Left colon (tissue), 2 donors: ENCODE measurements at places on chromosomes 12 and 14.

DNA sequence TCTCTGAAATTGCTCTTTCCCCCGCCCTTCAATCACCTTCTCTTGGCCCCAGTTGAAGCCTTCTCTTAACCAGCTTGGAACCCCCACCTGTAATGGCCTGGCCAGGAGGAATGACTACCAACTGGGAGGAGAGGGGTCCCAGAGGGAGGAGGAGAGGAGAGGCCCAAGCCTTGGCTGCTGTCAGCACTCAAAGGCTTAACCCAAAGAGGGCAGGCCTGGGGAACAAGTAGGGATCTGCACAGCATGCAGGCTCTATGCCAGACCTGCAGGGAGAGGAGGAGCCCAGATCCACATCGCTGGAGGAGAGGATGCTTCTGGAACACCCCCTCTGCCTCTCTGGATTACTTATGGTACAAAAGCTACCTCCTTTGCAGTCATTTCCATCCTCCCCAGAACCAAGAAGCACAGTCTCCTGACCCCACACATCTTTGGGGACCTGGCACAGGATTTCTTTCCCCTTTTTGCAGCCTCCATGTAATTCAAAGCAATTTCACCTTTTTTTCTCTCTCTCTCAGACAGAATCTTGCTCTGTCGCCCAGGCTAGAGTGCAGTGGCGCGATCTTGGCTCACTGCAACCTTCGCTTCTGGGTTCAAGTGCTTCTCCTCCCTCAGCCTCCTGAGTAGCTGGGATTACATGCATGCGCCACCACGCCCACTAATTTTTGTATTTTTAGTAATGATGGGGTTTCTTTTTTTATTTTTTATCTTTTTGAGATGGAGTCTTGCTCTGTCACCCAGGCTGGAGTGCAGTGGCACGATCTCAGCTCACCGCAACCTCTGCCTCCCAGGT is 6.2 kb downstream of the RARG start:
- DNase-seq = no peak

- no peak for DNase-seq
Measured at GRCh38 chr12:120328228-120328627, 649 bp upstream of the PLA2G1B start.

DNA sequence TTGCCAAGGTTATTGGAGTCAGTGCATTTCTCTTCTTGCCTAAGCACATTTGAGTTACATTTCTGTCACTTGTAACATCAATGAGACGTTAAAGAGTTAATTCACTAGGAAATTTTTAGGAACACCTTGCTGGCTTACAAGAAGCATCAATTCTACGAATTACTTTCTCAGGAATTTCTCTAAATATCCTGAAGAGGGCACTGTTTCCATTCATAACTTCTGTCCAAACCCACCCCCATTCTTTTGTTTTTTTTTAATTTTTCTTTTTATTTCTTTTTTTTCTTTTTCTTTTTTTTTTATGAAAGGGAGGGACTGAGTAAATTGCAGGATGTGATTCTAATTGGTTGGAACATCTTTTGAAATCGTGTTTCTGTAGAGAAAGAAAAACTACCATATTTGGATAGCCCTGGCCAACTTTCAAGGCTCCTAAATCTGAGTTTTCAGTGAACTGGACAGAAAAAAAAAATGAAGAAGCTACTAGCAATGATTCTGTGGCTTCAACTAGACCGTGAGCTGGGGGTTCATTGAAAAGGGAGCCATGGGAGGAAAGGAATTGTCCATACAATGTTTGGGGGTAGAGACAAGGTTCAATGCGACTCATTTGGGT is 285.3 kb downstream of the DAD1 start:
- DNase-seq = no peak

- DNase-seq = no peak
Measured at GRCh38 chr12:188910-189621, 24.9 kb downstream of the SLC6A12 start.

DNA sequence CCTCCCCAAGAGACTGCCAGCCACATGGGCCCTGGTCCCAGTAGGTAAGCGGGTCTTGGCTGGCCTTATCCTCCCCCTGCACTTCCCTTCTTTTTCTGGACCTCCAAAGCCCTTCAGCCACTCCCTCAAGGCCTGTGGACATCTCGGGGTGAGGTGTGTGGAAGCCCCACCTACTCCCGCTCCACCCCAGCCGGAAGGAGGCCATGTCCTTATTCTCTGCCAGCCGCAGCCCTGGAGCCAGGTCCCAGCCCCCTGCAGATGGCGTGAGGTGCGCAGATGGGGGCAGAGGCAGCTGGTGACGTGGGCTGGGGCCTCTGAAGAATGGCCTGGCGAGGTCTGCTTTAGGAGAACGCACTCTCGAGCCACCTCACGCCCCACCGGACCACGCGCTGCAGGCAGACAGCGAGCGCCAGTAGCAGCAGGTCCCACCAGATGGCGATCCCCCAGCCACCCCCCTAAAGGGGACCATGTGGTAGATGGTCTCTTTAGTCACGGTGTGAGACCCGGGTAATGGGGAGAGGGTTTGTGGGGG is 167.1 kb downstream of the TSPAN9 start:
- DNase-seq = no peak

DNA sequence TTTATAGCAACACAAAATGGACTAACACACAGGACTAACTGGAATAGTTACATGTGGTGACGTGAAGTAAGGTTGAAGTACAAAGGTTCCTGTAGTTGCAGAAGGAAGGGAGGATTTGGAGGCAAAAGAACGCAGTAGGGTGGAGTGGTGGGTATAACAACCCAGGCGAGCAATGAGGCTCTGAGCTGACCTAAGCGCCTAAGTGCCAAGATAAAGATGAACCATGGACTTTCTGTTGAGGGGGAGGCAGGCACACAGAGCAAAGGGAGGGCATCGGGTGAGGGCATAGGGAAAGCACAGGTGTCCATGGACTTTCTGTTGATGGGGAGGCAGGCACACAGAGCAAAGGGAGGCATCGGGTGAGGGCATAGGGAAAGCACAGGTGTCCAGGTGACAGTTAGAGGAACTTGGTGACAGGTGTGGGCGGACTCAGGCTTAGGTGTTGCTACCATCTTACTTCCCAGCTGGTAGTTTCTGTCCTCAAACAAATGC is 15.2 kb downstream of the SCNN1A start:
- peak; percentile 83 for DNase-seq

GRCh38 chr12:9079082-9079481 is 36.6 kb downstream of the A2M start:
- DNase-seq = no peak

DNA sequence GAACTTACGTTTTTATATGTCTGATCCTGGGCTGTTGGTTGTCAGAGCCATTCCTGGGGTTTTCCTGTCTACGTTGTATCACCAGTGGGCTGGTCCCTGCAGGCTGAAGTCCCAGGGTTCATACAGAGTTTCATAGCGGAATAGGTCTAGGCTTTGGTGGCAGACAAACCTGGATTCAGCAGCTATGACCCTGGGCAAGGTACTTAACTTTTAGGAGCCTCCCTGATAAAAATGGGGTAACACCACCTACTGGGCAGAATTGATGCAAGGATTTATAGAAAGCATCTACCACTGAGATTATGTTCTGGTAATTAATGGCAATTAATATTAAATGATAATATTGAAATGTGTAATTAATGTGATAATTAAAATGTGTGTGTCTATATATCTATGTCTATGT is 141.2 kb downstream of the SYNE2 start:
- no peak for DNase-seq

DNA sequence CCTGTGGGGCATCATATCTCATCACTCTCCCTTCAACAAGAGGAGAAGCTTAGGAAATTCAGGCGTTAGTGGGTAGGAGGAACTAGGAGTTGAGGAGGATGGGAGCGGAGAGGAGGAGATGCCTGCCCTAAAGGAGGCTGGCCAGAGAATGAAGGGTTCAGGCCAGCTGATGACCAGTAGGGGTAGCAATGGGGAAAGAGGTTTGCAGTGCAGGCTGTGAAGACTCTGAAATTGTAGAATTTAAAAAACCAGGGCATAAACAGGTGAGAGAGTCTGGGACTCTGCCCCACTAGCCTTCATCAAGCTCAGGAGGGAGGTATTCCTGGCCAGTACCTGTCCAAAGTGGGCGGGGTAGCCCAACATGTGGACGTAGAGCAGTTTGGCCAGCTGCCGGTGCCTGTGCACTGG is 809 bp downstream of the AP1G2 start:
- no peak for DNase-seq

- DNase-seq = no peak
Measured at GRCh38 chr14:44700694-44701093, 193.6 kb upstream of the FSCB start.

- peak; percentile 85 for DNase-seq
Measured at GRCh38 chr14:95490727-95491451, 25.6 kb downstream of the SYNE3 start.

DNA sequence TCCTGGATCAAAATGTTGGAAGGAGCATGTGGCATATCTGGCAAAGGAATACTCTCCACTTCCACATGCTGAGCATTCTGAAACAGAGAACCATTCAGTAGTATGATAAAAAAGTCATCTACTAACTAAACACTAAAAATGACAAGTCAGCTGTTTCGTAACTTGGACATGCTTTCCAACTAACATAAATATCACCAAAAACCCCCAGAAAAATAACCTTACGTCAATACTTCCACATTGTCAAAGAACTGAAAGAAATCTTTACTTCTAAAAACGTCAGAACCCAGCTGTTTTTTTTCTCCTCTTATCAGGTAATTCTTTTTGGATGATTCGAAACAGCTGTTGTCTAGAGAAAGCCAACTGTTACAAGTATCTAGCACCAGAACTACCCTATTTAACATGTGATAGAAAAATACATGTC is 8.2 kb downstream of the WBP11 start:
- DNase-seq = no peak

- no peak for DNase-seq
Measured at GRCh38 chr14:99667821-99668220, 16.3 kb upstream of the CYP46A1 start.

GRCh38 chr12:49901026-49901425 is 2.7 kb downstream of the FAIM2 start:
- no peak for DNase-seq

DNA sequence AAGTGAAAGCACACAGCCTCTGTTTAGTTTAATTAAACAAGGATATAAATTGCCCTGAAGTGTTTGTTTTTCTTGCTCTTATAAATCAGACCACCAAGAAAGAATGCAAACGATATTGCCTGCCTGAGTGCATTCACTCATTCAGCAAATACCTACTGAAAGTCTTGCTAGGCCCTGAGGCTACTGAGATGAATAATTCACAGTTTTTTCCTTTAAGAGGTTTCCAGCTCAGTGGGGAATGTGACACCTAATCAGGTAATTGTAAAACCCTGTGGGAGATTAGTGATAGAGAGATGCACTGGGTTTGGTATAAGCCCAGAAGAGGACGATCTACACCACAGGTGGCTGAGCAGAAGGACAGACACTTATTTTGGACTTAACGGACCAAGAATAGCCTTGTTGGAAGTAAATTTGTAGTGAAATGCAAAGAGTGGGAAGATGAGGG is 151.4 kb downstream of the SLC35F4 start:
- DNase-seq = no peak

DNA sequence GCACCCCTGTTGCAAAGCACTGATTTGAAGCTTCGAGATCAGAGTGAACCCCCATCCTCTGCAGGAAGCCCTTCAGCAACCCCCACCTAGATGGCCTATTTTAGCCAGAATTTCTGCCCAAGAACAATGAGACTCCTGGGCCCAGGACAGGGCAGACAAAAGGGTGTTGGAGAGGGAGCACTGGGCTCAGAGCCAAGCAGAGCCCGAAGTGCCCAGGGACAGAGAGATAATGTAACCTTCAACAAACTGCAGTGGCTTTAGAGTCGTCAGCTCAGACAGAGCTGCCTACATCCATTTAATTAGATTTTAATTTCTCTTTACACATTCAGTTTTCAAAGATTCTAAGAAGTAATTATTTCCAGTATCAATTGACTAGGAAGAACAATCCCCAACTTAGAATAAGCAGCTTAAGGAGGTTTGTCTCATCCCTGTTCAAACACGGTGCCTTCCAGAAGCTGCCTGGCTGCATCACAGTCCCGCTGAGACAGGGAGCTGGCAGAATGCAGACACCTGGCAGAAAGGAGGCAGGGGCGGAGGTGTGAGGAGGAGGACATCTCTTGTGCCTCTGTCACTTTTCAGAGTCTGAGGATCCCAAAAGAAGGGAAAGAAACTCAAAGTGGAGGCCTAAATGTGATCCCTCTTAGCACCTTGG is 504.9 kb upstream of the CCDC196 start:
- no peak for DNase-seq

GRCh38 chr12:67649261-67649569 is 670 bp downstream of the DYRK2 start:
- no peak for DNase-seq

DNA sequence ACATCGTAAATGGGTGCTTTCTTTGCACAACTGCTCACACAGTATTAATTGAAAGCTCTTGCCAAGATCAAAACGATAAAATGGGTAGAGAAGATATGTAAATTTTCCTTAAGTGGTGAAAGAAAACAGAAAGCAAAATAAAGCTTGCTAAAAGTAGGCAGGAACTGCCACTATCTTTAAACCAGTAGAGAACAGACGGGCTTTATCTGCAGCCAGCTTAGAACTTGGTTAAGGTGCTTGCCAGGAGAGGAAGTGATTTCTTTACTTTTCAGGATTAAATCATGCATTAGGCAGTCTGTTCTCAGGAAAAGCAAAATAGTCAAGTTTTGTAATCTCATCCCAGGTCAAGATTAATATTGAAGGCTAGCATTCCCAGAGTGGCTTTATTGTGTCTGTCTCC is 56.9 kb upstream of the CCDC175 start:
- no peak for DNase-seq

DNA sequence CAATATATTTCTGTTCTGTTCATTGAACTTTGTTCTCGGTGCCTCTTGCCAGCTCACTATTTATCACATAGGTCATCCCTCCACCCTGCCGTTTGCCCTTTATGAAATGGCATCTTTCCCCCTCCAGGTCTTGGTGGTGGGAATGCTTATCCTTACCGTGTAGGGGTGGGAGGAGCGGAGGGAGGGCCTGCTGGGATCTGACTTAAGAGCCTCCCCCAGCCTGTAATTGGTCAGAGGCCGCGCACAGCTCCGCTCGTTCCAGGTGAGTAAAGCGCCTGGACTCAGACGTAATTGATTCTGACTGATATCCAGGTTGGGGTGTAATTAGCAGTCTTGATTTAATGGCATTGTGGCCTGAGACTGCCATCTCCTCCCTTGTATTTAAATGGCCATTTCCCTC is 185.3 kb downstream of the TSPAN9 start:
- DNase-seq = no peak

- DNase-seq = no peak
Measured at GRCh38 chr14:39318574-39318973, 84.9 kb downstream of the MIA2 start.

DNA sequence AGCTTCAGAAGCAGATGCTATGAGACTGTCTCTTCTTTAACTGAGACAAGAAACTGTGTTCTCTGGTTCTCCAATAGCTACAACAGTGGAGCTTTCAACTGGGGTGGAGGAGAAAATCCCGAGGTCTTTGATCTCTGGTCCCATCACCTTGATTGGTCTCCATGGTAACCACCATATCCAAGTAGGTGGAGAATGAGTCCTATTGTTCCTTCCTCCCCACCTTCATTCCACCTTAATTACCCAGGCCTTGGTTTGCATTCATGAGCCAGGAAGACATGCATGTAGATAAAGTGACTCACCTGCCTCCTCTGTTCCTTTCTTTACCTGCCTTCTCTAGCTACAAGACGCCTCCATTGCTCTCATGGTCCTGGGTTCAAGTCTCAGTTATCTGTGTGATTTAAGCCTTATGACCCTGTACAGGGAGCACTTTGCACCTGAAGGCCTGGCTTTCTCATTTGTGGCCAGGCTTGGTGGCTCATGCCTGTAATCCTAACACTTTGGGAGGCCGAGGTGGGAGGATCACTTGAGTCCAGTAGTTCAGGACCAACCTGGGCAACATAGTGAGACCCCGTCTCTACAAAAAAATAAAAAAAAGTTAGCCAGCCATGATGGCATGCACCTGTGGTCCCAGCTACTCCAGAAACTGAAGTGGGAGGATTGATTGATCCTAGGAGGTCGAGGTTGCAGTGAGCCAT is 157.7 kb upstream of the TBX3 start:
- no peak for DNase-seq
